ENCODE measurements at places on chromosomes 13 and 19.

- DNase-seq = no peak
Observed at GRCh38 chr19:7074705-7075282, 5.3 kb downstream of the ZNF557 start.

DNA sequence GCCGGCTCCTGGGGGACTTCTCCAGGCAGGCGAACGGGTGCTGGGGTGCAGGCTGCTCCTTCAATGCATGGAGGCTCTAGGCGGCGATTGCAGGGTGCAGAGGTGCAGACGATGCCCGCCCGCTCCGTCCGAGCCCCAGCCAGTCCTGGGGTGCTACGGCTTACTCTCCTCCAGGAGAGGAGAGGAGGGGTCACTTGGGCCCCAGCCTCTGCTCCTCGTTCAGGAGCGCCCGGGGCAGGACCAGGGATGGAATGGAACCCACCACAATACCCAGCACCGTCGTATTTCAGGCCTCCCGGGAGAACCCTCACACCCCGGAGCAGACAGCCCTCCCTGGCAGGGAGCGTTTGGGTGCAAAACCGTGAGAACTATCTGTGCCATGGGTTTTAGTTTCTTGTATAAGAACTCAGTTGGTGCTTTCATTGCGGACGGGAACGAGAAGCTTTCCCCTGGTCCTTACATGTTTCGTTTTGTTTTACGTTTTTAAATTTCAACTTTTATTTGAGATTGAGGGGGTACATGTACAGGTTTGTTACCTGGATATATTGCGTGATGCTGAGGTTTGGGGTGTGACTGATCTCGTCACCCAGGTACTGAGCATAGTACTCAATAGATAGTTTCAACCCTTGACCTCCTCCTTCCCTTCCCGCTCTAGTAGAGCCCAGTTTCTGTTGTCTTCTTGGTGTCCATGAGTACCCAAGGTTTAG is 46.8 kb downstream of the ARHGEF18 start:
- DNase-seq = no peak

DNA sequence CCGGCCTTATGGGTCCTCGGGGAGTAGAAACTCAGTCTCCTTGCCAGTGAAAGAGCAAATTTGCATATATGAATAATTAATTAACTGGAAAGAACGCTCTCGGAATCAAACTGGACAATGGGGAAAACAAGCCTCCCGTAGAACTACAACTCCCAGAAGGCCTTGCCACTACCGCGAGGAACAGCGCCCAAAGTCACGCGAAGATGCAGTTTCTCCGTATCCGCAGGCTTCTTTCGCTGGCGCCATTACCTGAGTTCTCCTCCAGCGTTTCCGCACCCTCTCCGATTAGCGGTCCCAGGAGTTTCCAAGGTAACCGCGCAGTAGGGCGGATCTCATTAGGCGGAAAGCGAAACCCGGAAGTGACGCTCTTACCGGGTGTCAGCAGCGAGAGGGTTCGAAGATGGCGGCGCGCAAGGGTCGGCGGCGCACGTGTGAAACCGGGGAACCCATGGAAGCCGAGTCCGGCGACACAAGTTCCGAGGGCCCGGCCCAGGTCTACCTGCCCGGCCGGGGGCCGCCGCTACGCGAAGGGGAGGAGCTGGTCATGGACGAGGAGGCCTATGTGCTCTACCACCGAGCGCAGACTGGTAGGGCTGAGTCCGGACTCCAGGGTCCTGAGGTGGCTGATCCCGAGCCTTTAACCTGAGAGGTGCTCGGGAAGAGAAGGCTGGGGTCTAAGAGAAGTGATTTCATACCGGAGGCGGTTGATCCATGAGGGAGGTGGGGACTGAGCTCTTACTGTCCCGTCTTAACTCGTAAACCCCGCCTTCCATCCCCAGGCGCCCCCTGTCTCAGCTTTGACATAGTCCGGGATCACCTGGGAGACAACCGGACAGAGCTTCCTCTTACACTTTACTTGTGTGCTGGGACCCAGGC is at the start of gene GRWD1:
TSS of gene GRWD1 (plus strand) at position 378 of the 876 bp plus-strand sequence. CDS start at position 401, 23 bp downstream.
- DNase-seq = no peak

DNA sequence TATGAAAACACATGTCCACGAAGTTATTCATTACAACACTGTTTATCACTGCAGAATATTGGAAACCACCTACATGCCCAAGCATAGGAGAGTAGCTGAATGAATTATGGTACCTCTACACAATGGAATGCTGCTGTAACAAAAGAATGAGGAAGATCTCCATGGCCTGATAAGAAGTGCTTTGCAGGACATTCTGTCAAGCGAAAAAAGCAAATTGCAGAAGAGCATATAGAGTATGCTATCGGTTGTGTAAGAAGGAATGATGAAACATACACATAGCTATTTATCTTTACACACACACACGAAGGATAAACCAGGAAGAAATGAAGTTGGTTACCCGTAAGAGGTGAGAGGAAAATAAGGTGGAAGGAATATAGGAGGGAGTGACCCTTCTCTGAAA is 37.5 kb upstream of the CEACAM20 start:
- DNase-seq = no peak

- no peak for DNase-seq
Observed at GRCh38 chr13:100203696-100204367, 114.9 kb downstream of the PCCA start.

- no peak for DNase-seq
Observed at GRCh38 chr19:13022111-13022858, 27.0 kb downstream of the NFIX start.

GRCh38 chr19:50705422-50706019 is 14.1 kb downstream of the SHANK1 start:
- no peak for DNase-seq

DNA sequence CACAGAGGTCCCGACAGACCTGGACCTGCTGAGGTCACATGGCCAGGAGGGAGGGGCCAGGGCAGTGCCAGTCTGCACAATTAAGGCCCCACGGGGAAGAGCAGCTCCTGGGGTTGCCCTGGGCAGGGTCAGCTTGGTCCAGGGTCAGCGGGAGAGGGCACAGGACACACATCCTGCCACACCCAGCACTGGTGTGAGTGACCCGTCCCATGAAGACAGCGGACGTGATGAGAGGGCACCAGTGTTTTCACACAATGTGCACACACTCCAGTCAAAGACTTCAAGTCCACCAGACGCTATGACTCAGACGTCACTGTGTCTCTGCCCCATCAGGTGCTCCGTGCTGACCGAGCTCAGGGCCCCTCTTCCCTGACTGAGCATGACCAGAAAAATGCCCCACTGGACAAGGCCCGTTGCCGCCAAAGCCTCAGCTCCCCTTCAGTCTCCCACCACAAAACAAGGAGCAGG is 4.2 kb downstream of the TMEM259 start:
- DNase-seq = no peak

GRCh38 chr13:71851498-71852409 is 15.2 kb downstream of the DACH1 start:
- DNase-seq = no peak

DNA sequence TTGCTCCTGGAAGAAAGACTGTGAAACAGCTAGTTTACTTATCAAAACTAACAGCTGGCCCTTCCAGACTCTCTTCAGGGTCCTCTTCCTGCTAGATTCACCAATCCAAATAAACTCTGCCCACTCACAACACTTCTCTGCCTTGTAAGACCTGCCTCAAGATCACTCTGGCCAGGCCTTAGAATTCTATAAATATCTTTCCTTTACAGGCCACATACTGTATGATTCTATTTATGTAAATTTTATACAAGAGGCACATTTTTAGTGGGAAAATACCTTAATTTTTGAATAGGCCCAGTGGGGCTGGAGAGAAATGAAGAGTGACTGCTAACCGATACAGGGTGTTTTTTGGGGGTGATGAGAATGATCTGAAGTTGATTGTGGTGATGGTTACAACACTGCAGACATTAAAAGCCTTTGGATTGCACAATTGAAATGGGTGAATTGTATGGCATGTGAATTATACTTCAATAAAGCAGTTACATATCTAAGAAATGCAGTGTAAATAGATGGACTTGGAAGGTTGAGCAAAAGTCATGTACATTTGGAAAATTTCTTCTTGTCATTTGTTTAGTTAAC is 141.8 kb downstream of the GPC5 start:
- no peak for DNase-seq

- no peak for DNase-seq
Observed at GRCh38 chr19:49200238-49200862, 42.8 kb downstream of the TRPM4 start.
